ENCODE measurements at places on chromosomes 5 and 9.
A peak's percentile ranks its signal among the peaks of the same experiment; 100 is the strongest.

- no peak for DNase-seq
Observed at GRCh38 chr5:124725040-124725434, 21.4 kb downstream of the ZNF608 start.

GRCh38 chr9:129584136-129584535, 36.8 kb downstream of the C9orf50 start:
- peak; percentile 76 for DNase-seq

DNA sequence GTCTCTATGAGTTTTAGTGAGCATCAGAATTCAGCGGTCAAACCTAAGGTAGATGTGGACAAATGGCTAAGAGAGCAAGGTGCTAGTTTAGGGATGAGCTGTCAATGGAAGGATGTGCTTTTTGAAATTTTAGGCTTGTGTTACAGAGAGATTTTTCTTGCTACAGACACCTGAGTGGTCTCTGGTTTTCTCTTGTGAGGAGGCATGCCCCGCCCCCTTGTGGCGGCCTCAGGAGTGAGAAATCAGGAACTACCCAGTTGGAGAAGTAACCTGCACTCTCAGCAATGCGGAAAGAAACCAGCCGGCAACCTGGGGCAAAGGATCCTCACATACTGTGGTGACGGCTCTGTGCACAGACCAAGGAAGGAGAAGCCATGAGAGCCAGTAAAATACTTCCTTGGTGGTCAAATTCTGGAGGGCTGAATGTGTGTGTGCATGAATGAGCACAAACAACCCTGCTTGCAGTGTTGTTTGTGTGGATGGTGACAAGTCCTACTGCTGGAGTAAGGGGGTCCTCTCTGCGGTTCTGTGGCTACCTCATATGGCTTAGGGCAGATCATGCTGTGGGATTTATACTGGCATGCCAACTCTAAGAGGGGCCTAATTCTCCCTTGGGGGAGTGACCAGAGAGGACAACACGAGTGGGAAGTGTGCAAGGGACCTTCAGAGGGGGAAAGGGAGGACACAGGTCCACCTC, 16.7 kb upstream of the HSD17B4 start:
- peak; percentile 45 for DNase-seq

- DNase-seq: no peak
Observed at GRCh38 chr5:79513308-79513703, 628 bp downstream of the HOMER1 start.

DNA sequence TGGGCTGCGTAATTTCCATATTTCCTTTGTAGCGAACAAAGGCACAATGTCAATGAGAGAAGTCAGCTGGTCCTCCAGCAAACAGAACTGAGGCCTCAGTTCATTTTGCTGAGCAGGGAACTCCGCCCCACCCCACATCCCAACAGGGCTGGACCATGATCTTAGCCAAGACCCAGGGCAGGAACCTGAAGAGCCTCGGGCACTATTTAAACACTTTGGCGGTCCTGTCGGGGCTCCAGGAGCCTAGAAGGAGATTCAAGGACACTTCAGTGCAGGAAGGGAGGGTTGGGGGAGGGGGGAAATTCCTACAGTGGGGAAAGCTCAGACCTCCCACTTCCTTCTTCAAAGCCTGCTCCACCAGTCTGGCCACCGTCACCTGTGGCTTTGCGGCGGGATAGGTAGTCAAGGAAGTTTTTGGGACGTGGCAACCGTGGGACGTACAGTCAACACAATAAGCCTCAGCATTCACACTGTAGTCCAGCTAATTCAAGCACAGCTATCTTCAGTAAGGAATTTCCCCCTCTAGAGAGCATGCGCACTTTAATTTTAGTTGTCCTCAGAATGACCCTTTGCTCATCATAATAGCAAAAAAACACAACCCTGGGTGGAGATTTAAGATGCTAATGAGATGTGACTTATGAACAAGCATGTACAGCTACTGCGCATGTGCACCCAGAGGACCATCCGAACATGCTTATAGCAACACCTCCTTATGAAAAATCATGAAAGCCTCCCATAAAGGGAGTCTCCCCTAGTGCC, 30.9 kb downstream of the S1PR3 start:
- DNase-seq: no peak

GRCh38 chr5:120734033-120734432, 269.9 kb downstream of the PRR16 start:
- peak; percentile 18 for DNase-seq

GRCh38 chr5:151772029-151772845, 483 bp downstream of the G3BP1 start:
- peak; percentile 63 for DNase-seq

DNA sequence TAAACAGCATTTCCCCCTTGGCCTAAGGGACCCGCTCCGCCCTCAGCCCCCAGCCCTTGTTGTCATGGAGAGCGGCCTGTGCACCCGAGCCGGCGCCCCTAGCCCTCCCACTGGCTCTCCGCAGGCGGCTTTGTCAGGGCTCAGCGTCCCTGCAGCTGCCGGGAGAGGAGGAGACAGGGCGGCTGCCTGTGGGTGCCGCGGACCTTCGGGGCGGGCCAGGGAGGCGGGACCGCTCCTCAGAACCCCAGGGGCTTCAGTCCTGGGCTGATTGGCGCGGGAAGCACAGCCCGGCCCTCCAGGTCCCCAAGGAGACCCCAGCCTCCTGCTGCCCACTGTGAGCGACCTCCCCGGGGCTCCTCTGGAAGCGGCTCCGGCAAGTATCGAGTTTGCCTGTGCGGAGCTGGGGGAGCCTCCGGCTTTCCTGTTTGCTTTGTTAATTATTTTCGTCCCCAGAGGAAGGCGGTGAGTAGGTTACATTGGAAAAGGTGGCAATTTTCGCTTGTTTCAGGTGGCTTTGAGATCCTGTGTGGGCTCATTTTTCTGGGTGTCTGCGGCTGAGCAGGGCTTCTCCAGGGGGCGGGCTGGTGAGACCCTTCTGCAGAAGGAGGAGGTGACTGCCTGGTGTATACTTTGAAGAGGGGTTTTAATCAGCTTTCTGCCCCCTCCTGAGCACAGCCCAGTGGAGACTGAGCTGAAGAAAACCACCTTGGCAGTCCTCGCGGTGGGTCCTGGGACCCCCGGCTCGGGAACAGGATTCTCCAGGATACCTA, at the start of gene FGD3:
FGD3 (plus strand) TSS at position 256 of the 770 bp plus-strand sequence. CDS start 28,734 bp downstream, outside the sequence.
- peak; percentile 67 for DNase-seq

DNA sequence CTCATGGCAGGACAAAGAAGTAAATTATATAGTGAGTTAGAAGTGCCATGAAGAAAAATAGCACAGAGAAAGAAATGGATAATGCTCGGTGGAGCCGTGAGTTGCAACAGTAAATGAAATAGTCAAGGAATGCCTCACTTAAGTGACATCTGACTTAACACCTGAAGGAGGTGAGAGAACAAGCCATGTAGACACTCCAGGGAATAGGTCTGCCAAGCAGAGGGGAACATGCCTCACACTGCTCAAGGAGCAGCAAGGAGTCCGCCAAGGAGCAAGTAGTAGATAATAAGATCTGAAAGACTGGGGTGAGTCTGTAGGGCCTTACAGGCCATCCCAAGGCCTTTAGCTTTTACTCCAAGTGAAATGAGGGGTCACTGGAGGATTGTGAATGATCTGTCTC, 21.8 kb downstream of the MAPKAP1 start:
- DNase-seq: no peak

GRCh38 chr9:124079176-124079925, 67.8 kb downstream of the LHX2 start:
- peak; percentile 85 for DNase-seq

- no peak for DNase-seq
Observed at GRCh38 chr9:1018121-1018520, 32.0 kb upstream of the DMRT2 start.

- DNase-seq: no peak
Observed at GRCh38 chr5:156836846-156837245, 13.2 kb upstream of the PPP1R2B start.

GRCh38 chr9:93302586-93303257, 118.8 kb downstream of the WNK2 start:
- peak; percentile 18 for DNase-seq

DNA sequence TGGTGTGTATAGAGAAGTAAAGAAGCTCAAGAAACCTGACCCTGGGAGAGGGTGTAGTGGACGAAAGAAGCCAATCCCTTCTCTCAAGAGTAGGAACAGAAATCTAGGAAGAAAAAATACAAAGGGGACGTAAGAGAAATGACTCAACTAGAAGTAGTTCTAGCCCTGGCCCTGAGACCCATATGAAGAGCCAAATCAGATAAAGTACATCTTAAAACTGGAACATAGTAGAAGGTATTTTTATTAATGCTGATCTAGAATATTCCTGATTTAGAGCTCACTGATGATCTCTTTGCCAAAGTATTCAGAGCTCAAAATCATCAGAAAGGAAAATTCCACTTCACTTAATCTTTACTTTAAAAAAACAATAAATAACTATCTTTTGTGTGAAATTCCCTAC, 184.8 kb downstream of the MLLT3 start:
- no peak for DNase-seq

DNA sequence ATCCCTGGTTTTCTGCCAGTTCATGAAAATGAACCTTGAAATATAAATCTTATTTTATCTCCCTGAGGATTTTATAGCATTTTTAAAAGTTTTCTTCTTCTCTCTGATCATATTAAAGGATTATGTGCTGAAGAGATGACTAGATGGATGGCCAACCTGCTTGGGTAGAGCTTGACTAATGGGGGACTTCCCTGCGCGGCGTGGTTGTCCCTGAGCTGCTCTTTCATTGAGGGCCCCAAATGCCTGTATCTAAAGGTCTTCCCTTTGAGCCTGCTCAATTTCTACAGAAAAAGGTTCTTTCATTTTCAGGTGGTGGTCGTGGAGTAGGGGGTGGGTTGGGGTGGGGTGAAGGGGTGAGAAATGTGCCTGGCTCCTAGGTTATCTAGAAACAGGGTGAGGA, 20.5 kb upstream of the CDKN2AIPNL start:
- DNase-seq: no peak

DNA sequence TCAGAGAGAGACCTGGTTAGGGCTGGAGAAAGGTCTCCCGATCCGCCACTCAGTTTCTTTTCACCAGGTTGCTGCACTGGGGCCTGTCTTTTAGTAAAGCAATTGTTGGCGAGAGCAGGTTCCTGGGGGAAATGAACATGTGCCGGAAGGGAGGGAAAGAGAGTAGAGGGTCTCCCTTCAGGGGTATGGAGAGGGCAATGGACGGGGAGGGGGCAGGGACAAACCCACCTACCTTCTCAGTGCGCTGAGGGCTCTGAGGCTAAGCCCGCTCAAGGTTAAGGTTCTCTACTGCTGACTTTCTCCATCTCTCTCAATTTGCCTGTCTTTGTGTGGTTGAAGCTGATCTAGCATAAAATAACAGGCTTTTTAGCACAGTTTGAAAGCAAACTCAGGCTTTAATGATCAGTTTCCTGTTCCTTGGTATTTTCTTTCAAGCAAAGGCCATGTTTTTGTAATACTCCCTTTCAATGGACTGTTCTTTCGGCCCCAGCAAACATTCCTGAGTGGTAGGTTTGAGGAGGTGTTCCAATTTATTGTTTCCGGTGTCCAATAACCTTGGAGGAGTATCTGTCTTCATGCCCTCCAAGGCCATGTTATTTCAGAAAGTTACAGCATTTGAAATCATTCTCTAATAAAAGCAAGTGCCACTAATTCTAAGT, 25.5 kb upstream of the TRAF1 start:
- DNase-seq: no peak

DNA sequence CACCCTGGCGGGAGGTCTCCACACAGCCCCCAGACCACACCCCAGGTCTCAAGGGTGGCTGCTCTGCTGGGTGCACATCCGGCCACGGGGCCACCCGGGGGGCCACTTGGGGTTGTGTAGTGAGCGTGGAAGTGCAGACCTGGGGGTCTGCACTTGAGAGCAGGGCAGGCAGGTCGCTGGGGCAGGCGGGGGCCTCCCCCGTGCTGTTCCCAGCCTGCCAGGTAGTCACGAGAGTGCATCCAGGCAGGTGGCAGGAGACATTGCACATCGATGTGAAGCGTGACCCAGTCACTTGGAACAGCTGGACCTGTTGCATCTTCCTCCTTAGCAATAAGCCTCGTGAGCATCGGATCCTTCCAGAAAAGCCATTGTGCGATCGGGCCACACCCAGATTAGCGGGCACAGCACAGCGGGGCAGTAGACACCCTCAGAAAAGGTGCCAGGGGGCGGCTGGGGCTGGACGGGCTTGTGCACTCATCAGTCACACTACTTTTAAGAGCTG, 4.8 kb upstream of the ENTPD8 start:
- DNase-seq: no peak

GRCh38 chr9:118711843-118712242, 657.4 kb downstream of the BRINP1 start:
- DNase-seq: no peak

DNA sequence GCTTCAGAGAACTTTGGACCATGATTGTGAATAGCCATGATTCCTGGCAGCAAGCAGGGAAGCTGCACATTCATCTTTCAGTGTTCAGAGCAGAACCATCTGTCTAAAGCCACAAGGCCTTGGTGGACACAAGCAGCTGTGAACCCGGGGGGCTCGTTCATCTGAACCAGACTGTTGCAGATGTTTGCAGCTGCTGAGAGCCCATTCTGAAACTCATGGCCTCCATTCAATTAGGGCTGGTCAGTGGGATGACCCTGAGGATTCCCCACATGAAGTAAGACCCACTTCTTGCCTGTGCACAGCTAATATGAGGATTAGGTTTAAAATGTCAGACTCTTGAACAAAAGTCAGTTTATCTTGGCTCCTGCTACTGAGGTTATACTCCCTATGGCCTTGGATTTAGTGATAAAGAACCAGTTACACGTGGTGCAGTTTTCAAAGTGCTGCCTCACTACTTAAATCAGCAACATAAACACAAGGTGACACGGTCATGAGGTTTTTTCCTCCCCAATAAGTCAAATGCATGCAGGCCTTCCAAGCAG, 109.8 kb upstream of the IFNK start:
- peak; percentile 91 for DNase-seq

- no peak for DNase-seq
Observed at GRCh38 chr5:143045062-143045461, 274.9 kb downstream of the ARHGAP26 start.

GRCh38 chr5:52710972-52711596, 76.6 kb upstream of the ITGA1 start:
- DNase-seq: no peak

GRCh38 chr5:141618030-141618803, 583 bp downstream of the DIAPH1 start:
- DNase-seq: no peak

DNA sequence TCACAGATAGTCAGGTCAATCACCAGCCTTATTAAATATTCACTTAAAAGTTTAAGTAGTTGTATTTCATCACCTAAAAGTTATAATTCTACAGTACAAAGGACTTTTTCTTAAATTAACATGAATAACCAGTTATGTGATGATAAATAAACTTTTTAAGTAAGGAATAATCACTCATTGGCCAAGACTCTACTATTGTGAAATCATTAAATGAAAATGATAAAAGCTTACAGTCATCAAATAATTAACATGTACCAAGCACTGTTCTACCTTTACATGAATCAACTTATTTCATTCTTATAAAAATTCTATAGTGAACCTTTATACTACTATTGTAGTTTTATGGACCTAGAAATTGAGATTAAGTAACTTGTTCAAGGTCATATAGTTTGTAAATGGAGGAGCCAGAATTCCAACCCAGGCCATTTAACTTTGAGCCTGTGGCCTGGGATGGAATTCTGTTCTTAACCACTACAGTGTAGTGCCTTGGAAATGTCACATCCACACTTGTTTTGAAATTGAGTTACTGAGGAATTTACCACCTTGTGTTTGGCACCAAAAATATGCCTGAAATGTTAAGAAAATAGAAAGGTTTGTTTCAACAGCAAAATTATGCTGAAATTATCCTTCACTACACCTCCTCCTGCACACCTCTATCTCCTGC, 32.8 kb upstream of the MSANTD3 start:
- DNase-seq: no peak

Measured in right hindlimb (tissue), 1 donor.